Stimulated activated CD4-positive, alpha-beta T cell treated with anti-CD3 and anti-CD28 coated beads, Interleukin-2, amount 100 ng/mL, for 48 hours (primary cell): ENCODE measurements at places on chromosomes 1 and 21.

DNA sequence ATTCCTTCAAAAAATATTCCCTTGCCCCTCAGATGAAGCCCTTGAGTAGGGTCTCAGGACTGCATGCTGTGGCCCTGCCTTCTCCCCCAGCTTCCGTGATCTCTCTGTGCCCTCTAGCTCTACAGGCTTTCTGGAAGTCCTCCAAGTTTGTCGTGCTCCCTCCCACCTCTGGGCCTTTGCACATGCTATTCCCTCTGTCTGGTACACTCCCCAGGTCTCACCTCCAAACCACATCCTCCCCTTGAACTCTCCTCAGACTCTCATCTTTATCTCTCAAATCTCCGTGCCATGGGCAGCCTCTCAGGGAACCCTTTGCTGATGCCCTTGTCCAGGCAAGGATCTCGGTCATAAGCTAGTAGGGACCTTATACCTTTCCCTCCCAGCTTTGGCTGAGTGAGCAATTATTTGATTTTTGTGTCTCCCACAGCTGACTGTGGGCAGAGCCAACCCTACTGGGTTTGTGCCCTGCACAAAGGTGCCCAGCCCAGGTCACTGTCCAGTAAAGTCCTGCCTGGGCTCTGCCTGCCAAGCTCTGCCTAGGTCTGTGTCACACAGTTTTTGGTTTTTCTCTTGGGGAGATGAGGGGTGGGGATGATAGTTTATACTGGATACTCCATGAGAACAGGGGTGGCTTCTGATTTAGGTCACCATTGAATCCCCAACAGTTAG, 188.1 kb downstream of the ZNF281 start:
- DNase-seq, result no peak

GRCh38 chr1:87449348-87449963, 120.8 kb downstream of the LMO4 start:
- DNase-seq, result peak; percentile 18

GRCh38 chr1:24438423-24438901, 22.9 kb downstream of the NIPAL3 start:
- DNase-seq, result no peak

- no peak for DNase-seq
These were observed 190.1 kb downstream of the PCP4 start for GRCh38 chr21:40057331-40057730.

- no peak for DNase-seq
These were observed 2.4 kb downstream of the LSS start for GRCh38 chr21:46226146-46226545.

DNA sequence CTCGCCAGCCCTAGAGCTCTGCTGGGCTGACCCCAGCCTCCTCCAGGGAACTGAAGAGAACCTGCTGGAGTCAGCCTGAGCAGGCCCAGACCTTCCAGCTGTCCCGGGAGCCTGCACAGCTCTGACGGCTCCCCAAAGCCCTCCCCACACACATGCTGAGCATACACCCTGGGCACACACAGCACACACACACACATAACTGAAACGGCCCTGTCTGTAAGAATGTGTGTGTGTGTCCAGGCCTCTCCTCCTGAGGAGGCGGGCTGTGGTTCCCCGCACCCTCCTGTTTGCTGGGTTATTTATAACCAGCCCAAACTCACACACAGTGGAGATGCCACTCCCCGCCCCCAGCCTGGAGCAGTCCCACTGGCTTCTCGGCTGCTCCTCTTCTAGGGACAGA, 20.2 kb downstream of the SDC3 start:
- no peak for DNase-seq

GRCh38 chr1:154398141-154398540, 7.0 kb upstream of the IL6R start:
- DNase-seq, result no peak

GRCh38 chr1:201766131-201766866, 62.7 kb upstream of the IPO9 start:
- DNase-seq, result no peak

DNA sequence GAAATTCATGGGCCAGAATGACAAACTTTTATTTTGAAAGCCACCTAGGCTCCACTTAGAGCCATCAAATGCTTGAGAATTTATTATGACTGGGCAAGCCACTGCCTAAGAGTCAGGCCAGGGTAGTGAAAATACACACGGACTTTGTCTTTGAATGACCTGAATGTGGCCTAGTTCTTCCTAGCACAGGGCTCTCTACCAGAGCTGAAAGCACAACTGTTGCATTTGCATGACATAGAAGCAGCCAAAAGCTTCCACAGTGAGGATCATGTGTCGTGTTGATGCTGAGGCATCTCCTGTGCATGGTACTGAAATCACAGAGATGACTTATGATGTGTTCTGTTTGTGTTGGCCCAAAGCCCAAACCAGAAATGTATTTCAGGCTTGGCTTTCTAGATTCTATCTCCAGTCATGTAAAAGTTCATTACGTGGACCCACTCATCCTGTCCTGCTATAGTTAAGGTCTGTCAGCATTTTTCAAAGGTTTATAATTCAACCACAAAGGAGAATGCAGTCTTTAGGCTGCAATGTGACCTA, 164.0 kb upstream of the UBE2U start:
- no peak for DNase-seq
